ENCODE measurements at places on chromosomes 3 and 15.

- DNase-seq: no peak
Observed at GRCh38 chr3:153652076-153652475, 469.1 kb upstream of the ARHGEF26 start.

GRCh38 chr3:58899953-58900298 is 149.9 kb downstream of the CFAP20DC start:
- DNase-seq: no peak

GRCh38 chr15:95405447-95405846 is 925.1 kb upstream of the NR2F2 start:
- no peak for DNase-seq

DNA sequence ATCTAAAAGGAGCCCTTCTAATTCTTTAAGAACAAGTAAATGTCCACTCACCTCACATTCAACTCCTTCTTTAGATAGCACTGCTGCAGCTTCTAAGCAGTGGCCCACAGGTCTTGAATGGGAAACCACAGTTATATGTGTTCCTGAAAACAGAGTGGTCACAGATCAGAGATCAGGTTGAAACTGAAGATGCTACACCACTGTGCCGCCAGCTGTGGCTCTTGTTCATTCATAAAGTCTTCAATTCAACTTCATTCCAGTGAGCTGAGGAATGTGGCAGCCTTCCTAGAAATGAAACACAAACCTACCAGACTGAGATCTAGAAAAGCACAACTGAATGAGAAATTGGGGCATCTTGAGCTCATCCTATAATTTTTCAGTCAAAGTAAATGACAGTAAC is 4.0 kb downstream of the PDHB start:
- no peak for DNase-seq

GRCh38 chr3:66717806-66718205 is 217.0 kb upstream of the LRIG1 start:
- DNase-seq: no peak

- no peak for DNase-seq
Observed at GRCh38 chr15:32879980-32880379, 162.2 kb downstream of the GREM1 start.

- DNase-seq: no peak
Observed at GRCh38 chr3:195556390-195556789, 13.3 kb upstream of the PPP1R2 start.

- no peak for DNase-seq
Observed at GRCh38 chr3:34109021-34109420, 310.6 kb downstream of the PDCD6IP start.

- DNase-seq: no peak
Observed at GRCh38 chr3:194301730-194302129, 49.4 kb downstream of the CPN2 start.

DNA sequence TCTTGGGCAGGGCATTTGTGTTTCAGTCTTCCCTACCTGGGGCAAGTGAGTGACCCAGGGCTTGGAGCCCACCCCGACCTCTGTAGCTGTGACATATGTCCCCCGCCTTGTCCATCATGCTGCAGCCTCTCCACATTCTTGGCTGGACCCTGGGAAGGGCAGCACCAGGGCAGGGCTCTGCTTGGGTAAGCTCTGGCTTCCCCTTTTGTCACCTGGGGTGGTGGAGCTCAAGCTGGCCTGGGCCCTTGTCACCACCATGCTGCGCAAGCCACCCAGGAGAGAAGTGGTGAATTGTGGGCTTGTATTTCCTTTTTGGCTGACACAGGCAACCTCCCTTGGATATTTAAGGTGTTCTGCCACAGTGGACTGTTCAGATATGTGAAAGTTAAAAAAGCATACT is 29.3 kb downstream of the SPSB4 start:
- no peak for DNase-seq

DNA sequence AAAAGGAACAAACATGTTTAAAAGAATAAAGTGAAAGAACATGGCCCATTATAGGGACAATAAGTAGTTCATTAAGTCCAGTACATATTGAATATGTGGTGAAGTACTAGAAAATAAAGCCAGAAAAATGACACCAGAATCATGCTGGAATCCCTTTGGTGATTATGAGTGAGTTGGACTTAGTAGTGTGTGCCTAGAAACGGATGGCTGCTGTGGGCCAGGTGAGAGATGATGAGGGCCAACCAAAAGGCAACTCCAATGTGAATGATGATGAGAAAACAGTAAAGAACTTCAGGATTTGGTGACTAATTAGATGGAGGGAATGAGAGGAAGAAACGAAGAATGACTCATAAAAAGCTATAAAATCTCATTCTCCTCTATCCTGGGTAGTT is 3.3 kb downstream of the CRYGS start:
- DNase-seq: no peak

DNA sequence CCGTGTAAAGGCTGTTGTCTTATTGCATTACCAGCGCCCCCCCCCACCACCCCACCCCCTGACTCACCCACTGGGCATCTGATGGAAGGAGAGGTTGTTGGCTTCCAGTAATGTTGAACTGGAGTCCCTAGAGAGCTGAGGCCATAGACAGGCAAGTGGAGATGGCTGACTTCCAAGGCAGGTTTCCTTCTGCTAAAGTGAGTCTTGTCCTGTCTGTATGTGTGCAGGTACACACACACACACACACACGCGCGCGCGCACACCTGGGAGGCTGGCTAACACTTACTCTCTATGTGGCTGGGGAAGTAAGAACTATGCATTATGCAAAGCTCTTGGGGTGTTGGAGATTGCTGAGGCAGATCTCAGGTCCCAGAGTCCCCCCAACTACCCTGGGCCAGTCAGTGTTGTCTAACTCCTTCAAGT is 1.6 kb upstream of the KY start:
- peak; percentile 80 for DNase-seq

DNA sequence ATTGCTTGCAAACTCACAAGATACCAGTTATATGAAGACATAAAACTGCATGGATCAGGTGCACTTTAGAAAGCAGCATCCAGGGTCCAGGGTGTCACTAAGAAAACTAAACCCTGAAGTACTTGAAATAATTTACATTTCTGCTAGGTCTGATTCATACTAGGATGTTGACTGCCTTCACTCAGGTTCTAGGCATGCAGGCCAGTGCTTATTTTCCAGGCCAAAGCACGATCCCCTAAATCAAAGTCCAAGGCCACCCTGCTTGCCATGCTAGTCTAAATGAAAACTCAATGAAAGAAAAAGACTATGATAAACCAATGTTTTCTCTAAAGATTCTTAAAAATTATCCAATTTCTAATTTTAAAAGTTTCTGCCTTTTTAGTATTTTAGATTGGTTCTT is 49.4 kb downstream of the GREM1 start:
- DNase-seq: no peak

- DNase-seq: peak; percentile 47
Observed at GRCh38 chr3:72100601-72101187, 315.7 kb upstream of the PROK2 start.

GRCh38 chr3:156149876-156150275 is 29.5 kb downstream of the KCNAB1 start:
- no peak for DNase-seq

DNA sequence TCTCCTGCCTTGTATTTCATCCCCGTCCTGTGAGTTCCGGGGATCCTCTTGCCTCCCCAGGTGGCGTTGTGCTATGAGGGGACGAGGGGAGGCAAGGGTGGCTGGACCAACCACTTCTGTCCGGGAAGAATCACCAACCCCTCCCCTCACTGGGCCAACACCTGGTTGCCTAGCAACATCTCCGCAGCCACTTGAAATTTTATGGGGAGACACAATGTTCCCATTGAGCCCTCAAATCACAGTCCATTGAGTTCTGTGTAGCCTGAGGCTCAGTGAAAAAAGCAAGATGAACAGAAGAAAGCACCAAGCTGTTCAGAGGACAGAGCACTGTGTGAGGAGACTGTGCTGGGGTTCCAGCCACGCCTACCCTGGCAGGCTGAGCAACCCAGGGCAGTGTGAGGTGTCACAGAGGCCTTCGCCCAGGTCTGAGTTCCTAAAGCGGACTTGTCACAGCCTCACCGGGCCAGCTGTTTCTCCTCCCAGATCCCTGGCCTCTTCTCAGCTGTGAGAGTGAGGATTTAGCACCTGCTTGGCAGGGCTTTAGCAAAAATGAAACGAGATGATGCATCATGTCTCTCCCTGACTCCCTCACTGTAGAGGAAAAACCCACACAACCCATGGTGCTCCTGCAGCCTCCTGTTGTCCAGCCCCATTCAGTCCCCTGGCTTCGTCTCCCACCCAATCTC is 76.8 kb downstream of the ATP2B2 start:
- DNase-seq: no peak

DNA sequence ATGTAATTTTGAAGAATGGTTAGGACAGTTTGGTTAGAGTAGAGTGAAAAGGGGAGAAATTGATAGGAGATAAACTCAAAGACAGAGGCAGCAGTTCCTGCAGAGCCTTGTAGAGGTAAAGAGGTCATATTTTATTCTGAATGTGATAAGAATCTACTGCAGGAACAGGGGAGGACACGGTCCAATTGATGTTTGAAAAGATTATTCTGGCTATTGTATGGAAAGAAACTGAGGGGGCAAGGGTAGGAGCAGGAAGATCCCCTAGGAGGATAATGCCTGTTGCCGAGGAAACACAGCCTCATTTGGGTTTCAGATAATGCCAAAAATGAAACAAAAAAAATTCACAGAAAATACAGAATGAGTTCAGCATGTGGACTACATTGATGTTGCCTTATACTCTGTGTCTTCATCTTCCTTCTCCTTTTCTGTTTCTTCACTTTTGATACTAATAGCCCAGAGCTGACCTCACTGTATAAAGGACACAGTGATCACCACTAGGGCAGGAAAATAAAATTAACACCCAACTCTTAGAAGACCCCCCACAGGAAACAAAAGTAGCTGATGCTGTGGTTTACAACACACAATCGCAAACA is 454.6 kb upstream of the UBE2E2 start:
- DNase-seq: no peak

DNA sequence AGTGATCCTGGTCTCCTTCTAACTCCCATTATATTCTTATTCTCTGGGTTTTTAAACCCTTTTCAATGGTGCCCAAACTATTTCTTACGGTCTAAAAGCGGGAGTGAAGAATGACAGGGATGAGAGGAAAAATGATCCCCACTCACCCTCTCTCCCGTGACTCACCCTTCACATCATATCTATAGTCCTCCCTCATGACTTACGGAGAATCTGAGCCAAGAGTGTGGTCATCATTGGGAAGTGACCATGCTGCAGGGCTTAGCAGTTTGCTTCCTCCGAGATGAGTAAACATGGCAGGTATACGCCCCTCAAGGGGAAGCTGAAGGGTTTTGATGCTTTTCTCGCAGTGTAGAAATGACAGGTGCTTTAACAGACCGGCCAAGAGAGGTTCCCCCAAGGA is 274.0 kb downstream of the RYR3 start:
- DNase-seq: no peak

DNA sequence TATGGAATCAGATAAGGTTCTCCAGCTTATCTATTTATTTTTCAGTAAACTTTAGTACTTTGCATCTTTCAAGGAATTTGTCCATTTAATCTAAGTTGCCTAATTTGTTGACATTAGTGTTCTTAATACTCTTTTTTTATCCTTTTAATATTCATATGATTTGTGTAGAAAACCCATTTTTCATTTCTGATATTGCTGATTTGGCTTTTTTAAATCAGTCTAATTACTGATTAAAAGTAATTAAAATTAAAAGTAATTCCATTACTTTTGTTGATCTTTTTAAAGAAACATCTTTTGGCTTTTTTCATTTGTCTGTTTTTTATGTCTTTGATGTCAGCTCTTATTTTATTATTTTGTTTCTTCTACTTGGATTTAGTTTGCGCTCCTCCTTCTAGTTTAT is 101.2 kb downstream of the CGGBP1 start:
- DNase-seq: no peak

GRCh38 chr3:6825524-6825923 is 35.4 kb upstream of the GRM7 start:
- DNase-seq: peak; percentile 71

DNA sequence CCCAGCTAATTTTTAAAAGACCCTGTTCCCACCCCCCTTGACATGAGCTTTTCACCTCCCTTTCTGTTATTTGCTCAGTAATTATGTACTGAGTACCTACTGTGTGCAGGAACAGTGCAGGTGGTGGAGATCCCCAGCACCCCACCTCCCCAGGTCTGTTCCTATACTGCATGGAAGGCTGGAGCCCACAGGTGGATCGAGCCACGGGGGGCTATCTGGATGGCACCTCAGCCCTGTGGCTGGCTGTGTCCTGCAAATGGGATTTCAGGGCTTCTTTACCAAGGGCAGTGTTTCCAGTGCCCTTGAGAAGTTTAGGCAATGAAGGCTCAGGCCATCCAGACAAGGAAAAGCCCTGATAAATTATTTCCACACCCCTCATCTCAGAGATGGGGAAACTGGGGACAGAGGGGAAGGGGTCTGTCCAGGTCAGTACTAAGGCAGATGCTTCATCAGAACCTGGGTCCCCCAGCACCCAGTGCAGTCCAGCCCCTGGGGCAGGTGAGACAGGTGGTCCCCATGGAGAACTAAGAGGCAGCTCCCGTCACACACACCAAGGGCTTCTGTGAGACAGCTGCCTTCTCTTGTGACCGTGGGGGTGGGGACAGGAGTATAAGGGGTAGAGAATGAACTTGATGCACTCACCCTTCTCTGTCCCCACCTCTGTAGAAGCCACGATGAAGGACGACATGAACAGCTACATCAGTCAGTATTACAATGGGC is 109.6 kb downstream of the ETFA start:
- DNase-seq: no peak

Measured in NCI-H1105 (cell line).